RPMI7951 (cell line): ENCODE measurements at places on chromosomes 16 and 17. TPM values are rescaled to one million over a fixed set of nuclear protein-coding genes. Genes with fewer than 3 reads are reported as not detected.

- DNase-seq, result peak; percentile 83
Observed at GRCh38 chr17:57255776-57256681, at the start of gene MSI2. TSS of gene MSI2 (plus strand) at chr17:57256523. CDS start at chr17:57256743, 220 bp downstream.

DNA sequence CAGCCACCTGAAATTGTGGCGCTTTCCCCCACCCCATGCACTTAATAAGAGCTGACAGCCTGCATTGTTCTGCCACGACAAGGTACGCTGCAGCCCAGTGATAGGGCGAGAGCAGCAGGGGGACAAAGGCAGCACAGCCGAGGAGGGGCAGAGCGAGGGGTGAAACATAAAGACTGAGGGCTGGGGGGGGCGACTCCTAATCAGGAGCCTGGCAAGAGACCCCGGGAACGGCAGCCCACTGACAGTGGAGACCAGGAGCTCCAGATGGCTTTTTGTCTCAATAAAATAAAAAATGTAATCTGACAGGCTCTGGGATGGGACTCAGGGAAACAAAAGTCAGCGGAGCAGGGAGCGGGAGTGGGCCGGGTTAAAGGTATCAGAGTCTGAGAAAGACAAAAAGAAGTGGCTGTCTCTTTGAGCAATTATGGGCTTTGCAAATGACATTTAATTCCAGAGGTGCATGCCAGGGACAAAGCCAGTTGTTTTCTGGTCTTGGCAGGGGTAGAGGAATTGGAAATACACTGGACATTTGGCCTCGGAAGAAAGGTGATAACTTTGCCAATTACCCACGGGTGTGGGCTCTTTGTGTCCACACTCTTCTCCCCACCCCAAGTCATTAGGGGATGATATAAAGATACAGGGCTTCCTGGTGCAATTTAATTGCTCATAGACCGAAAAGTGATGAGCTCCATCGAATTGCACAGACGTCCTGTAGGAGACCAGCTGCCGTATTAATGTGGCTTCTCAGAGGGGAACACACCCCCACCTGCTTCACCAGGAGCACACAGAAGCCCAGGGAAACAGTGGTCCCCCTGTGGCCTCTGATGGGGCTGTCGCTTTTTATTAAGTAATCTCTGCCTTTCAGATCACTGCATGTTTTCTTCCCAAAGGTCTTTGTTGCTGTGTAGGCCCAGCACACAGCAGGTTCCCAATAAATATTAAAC is 17.6 kb upstream of the CCDC182 start:
- DNase-seq, result no peak

DNA sequence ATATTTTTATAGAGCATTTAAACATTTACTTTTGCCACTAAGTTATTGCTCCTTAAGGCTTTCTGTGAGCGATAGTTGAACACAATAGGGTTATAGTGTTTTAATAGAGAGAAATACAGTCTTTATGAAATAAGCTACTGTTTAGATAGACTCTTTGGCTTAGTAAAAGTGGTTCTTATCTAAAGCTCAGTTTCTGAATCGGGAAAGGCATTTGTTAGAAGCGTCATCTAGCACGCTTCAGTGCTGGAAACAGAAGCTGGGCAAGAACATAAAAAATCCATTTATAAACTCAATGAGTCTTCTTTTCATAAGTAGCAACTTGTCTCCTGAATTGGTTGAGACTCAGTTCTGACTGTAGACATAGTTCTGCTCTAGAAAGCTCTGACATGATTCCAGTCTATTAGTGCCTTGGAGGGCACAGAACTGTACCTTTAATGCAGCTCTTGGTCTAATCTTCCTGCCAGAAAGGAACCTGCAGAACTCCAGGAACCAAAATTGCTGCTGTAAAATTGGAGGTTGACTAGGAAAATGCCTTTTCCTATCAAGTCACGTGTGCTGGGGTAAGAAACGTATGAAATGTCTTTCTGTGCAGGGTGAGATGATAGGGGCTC is 55.4 kb upstream of the DNAJA2 start:
- no peak for DNase-seq

- DNase-seq, result no peak
Observed at GRCh38 chr17:78257810-78258322, 26.4 kb downstream of the TMEM235 start.

The CCL18 gene
- not detected in 2 replicates for total RNA-seq

The CTRB2 gene
- total RNA-seq, result not detected in 2 replicates

The SYT17 gene
- total RNA-seq, result 0.20 and 0.24 TPM in 2 replicates

GRCh38 chr16:12191102-12191501 is 214.6 kb downstream of the SNX29 start:
- no peak for DNase-seq

The AOC2 gene
- 0.10 and 0.36 TPM in 2 replicates for total RNA-seq

DNA sequence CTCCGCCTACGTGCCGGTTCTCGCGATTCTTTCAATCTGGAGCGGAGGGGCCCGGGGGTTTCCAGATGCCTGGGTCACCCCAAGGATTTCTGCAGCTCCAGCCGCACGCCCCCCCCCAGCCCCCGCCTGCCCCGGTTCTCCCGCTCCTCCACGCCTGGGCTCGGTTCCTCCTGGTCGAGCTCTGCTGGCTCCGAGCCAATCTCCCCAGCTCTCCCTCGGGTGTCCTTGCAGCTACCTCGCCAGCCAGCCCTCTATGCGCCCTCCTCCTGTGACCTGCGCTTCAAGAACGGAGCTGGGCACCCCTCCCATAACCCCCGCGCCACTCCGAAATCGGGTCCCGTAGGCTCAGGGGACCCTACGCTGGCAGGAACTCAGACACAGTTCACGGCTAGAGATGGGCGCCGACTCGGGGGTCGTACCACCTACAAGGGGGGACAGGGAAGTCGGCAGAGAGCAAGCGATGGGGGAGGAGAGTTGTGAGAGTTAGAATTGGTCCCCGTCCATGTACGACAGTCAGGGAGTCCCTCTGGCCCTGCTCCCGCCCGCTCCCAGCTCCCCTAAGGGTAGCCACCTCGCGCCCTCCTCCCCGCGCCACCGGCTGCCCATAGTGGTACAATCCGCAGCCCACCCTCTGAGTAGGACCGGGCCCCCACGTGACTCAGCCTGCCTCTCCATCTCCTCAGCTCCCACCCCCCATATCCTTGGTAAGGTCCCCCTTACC is 961 bp downstream of the FGF11 start:
- DNase-seq, result peak; percentile 37

- peak; percentile 92 for DNase-seq
Observed at GRCh38 chr17:59842901-59843652, 49.7 kb downstream of the TUBD1 start.

The NUPR1 gene
- total RNA-seq, result 5.8 and 10.9 TPM in 2 replicates

The TMEM114 gene
- not detected in 2 replicates for total RNA-seq

DNA sequence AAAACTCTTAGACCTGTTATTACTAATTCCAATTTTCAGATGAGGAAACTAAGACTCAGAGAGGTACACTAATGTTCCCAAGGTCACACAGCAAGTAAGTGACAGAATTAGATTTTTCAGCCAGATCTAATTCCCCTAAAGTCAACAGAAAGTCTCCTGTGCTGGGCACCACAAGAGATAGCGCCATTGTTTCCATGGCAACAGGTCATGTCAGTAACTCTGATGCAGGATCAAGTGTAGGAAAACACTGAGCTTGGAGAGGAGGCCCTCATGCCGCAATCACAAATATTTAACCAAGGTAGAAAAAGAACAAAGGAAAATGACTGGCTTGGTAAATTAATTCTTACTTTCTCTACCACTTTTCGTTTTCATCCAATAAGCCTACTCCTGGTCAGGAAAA is 166.0 kb upstream of the CDH13 start:
- DNase-seq, result no peak

DNA sequence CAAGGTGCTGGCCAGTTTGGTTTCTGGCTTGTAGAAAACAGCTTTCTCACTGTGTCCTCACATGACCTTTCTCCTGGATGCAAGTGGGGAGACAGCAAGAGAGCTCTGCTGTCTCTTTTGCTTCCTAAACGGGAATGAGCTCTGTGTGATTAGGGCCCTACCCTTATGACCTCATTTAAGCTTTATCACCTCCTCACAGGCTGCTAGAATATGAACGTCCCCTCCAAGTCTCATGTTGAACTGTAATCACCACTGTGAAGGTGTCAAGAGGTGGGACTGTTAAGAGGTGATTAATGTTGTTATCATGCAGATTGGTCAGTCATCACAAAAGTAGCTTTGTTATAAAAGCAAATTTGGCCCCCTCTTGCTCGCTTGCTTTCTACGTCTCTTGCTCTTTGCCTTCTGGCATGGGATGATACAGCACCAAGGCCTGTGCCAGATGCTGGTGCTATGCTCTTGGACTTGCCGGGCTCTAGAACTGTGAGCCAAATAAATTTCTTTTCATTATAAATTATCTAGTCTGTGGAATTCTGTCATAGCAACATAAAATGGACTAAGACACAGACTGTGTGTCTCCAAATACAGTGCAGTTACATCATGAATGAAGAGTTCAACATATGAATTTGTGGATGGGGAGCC is 14.8 kb upstream of the POLR3E start:
- no peak for DNase-seq

DNA sequence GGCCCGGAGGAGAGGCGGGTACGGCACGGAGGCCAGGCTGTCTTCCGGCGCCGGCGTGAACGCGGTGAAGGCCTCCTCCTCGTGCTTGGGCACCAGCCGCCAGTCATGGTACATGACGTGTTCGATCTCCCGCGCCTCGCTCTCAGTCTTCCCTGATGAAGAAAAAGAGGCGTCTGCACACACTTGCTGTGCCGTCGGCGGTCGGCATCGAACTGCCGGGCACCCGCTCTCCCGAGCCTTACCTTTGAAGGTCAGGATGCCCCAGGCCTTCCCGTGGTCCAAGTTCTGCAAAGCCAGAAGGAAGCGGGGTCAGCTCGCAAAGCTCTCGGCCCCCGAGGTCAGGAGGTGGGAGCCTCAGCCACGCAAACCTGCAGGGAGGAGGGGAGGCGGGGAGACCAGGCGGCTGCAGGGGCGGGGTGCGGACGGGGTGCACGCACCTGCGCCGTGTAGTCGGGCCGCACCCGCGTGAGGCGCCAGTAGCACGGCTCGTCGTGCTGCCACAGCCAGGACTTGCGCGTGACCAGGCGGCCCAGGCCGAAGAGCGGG is at the start of gene EME2:
Gene EME2, plus strand, starts transcription at position 449 of the 546 bp plus-strand sequence. CDS start 418 bp downstream, outside the sequence.
- DNase-seq, result peak; percentile 28

The TEPSIN gene
- 6.0 and 8.4 TPM in 2 replicates for total RNA-seq

The ZNF263 gene
- 19.8 and 28.6 TPM in 2 replicates for total RNA-seq

GRCh38 chr16:53061256-53061655 is 6.5 kb downstream of the CHD9 start:
- no peak for DNase-seq

The GSDMA gene
- not detected in 2 replicates for total RNA-seq

The SYCE1L gene
- not detected in 2 replicates for total RNA-seq

The SPATA22 gene
- total RNA-seq, result not detected in 2 replicates
